Right renal cortex interstitium (tissue), 3 donors: ENCODE measurements at places on chromosomes 4 and X. TPM values are rescaled to one million over a fixed set of nuclear protein-coding genes. Genes with fewer than 3 reads are reported as not detected.

GRCh38 chr4:100206850-100207249 lies 16.6 kb upstream of the DDIT4L start:
- DNase-seq = no peak

GRCh38 chr4:156858071-156858470 lies 113.5 kb downstream of the PDGFC start:
- DNase-seq = no peak

- no peak for DNase-seq
Observed at GRCh38 chr4:53477038-53477565, 99.7 kb downstream of the FIP1L1 start.

GRCh38 chr4:186226521-186227189 lies 652 bp upstream of the KLKB1 start:
- no peak for DNase-seq

The GPR50 gene
- 0.06 TPM for polyA plus RNA-seq

GRCh38 chrX:132956421-132957210 lies 1.8 kb downstream of the HS6ST2 start:
- no peak for DNase-seq

DNA sequence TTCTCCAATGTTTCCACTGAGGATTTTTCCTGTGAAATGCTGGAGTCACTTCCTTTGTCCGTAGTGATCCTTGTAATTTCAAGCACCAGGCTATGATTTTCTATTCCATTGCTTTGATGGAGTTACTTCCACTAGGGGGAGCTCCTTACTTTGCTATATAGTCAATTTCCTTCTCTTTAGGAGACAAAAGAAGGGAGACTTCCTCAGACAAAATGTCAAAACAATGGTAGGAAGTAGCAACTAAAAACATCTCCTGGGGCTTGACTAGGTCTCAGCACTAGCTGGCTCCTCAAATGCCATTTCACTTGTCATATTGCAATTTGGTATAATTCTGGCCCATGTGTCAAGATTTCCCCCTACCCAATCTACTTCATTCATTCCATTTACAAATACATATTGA lies 24.1 kb downstream of the ZCCHC12 start:
- DNase-seq = no peak

GRCh38 chr4:138428611-138429010 lies 186.5 kb upstream of the SLC7A11 start:
- no peak for DNase-seq

DNA sequence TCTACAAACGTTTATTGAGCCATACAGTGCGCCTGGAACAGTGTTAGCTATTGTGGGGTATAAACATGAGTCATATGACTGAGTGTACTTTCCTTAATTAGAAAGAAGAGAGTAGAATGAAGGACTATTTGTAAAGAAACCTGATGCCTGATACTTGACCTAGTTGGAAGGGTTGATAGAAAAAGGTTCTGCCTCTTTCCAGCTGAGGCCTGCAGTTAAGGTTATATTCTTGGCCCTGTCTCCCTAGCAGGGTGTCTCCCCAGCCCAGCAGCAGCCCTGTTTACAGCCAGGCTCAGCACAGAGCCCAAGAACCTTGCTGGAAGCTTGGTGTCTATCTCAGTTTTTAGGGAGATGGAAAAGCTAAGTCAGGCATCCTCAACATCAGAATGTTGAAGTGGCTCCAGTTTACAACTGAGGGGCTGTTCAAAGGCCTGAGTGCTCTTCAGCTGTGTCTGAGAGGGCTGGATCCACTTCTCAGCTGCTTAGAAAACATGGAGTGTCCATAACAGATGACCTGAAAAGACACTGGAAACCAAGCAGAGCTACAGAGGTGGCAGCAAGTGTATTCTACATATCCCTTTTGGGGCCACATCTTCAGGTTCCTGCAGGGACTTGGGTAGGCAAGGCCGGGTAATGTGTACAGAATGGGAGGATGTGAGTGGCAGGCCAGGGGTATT lies 21.6 kb downstream of the NYX start:
- DNase-seq = no peak

DNA sequence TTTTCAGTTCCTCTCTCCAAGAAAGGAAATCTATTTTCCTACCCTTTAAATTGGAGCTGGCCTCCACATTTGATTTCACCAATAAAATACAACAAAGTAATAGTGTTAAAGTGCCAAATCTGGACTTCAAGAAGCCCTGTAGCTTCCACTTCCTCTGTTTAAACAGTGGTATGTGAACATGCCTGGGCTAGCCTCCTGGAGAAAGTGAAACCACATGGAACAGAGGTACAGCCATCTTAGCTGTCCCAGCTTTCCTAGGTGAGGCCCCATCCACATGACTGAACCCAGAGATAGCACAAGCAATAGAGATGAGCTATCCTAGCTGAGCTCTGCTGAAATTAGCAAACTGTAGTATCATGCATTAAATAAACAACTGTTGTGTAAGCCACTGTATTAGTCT lies 131.8 kb upstream of the VCX start:
- no peak for DNase-seq

DNA sequence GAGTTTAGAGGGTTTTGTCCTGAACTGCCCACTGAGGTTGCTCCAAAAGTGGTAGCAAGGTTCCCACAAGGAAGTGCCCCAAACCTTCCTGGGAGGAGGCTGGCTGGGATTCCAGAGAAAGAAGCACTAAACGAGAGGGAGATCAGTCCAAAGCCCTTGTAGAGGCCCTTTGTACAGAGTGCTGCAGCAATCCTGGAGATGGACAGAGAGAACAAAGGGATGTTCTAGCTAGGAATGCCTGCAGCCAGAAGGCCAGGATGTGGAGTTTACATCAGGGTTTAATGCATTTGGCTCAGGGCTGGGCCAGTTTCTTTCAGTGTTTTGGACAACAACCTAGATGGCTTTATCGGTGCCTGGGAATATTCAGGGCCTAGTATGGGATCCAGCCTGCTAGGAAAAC lies 2155.1 kb upstream of the AGA start:
- no peak for DNase-seq

The ITIH6 gene
- 0.18 TPM for polyA plus RNA-seq

DNA sequence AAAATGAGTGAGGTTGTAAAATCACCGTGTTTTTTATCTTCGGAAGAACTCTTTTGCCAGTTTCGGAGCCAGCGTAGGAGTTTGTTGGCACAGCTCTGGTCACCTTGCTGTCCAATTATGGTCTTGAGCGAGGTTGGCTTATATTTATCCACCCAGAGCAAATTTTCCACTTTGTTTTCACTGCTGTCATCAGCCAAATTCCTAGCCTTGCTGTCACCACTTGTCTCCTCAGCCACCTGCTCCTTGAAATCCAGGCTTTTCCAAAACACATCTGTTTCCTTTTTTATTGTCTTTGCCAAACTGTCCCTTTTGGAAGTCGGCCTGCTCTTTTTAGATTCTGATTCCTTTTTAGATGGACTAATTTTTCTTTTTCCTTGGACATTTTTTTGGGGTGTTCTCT lies 57.6 kb downstream of the RFC1 start:
- no peak for DNase-seq

The PABPC5 gene
- 5.5 TPM for polyA plus RNA-seq

The SYTL5 gene
- 2.8 TPM for polyA plus RNA-seq

The RAB41 gene
- 0.86 TPM for polyA plus RNA-seq

- DNase-seq = no peak
Observed at GRCh38 chrX:153505361-153505760, 10.6 kb downstream of the BGN start.
